ENCODE measurements at places on chromosomes 7 and 10.

DNA sequence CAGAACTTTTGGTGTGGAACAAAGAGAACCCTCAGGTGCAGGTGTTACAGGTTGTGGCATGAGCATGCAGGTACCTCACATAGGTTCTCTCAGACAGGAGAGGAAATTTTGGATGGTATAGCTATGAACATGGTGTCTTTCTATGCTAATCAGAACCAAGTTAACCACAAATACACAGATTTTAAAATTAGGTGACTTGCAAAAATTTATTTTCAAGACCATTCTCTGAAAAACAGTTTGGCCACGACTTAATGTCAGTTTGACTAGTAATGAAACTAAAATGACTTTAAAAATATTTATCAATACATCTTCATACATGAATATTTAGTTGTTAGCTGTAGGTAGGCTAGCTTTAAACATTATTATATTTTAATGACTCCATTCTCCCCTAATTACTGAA, 129.6 kb downstream of the SRI start:
- DNase-seq, result no peak

- DNase-seq, result peak; percentile 20
Observed at GRCh38 chr7:39838326-39838725, 111.7 kb upstream of the CDK13 start.

DNA sequence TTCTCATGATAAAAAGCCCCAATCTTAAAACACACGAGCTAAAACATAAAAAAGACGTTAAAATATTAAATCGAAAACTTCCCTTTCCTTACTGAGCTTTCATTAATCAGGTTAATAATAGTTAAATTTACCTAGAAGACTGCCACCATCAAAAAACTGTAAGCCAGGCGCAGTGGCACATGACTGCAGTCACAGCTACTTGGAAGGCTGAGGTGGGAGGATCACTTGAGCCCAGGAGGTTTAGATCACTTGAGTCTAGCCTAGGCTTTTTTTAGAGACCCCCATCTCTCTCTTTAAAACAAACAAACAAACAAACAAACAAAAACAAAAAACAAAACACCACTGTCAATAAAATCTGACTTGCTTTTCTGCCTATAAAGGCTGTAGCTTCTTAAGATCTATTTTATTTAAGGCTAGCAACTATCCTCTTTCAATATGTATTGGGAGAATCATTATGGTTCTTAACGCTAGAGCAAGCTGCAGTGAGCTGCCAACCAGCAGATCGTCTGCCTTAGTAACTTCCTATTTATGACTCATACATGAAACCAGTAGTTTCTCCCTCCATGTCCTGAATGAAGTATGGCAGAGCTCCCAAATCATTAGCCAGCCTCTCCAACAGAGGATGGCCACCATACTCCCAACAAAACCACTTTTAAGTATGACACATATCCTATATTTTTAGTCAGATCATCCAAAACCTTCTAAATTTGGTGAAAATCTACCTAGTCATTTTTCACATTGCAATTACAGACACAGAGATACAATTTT, 163.7 kb downstream of the SRPK2 start:
- DNase-seq, result no peak

DNA sequence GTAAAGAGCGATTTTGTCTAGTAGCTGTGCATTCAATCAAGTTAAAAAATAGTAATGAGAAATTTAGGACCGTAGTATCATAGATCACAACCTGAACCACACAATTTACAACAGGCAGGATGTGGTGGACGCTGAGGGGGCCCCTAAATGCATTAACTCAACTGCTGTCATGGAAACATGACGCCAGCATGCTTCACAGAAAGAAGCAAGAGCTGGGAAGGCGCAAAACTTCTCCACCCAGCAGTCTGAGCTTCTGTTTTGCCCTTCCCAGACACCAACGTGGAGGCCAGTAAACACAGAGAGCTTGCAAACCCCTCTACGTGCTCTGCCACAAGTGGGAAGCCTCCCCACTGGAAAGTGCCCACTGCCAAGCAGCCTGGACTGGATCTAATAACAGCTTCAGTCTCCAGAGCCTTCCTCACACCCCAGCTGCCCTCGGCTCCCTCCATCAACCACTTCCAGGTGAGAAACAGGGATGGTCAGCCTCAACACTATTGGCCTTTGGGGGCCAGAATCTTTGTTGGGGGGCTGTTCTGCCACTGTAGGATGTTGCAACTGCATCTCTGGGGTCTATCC, 151.8 kb downstream of the SFMBT2 start:
- DNase-seq, result peak; percentile 24

DNA sequence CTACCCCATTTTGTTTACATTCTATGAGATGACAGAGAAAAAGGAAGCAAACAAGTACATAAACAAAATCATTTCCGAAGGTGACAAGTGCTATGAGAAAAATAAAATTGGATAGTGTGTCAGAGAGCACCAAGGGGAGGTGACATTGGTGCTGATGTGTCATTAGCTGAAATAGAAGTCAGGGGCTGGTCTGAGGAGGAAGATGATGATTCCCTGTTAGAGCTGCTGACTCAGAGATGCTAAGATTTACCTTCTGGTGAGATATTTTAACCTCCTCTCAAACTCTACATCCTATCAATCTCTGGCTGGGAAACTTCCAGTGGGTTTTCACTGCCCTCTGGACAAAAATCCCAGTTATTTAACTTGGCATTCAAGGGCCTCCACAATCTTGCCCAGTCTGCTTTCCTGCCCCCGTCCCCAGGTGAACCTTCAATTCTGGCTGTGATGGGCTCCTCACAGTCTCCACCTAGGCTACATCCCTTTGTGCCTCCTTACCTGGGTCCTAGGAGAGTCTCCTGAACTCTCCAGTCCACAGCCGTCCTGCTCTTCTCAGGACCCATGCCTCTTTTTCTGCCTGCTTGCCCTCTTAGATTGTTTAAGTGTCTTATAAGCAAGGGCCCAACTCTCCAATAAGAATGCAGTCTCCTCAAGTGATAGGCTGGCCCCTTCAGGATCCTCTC, 26.6 kb downstream of the DUSP5 start:
- DNase-seq, result no peak

GRCh38 chr7:147535701-147536111, 1054.9 kb upstream of the C7orf33 start:
- no peak for DNase-seq

DNA sequence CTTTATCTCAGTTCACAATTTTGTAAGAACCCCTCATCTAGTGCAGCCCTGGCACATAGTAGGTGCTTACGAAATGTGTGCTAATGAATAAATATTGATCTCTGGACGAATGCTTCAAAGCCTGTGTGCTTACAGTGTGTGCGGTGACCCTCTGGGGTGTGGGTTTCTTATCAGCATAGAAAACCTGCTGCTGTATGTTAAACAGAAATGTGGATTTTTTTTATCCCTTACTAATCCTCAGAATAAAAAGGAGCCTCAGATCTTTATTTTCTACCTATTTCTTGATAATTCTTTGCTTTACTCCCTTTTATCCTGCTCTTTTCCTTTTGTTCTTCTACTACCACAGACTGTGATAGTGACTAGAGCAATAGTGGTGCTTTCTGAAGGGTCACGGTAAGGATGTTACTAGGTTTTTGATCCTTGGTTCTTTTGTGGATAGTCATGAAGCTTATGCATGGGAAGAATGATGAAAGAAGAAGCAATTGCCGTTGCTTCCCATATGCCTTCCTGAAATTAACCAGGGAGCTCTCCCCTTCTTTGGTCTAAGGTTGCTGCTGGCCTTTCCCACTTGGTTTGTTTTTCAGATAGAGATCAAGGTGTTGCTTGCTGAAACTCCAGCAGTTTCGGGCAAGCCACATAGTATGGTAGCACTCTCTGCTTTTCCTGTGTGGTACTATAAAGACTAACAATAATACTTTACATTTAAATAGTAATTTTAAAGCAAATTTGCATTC, 44.7 kb downstream of the SPAG6 start:
- no peak for DNase-seq

DNA sequence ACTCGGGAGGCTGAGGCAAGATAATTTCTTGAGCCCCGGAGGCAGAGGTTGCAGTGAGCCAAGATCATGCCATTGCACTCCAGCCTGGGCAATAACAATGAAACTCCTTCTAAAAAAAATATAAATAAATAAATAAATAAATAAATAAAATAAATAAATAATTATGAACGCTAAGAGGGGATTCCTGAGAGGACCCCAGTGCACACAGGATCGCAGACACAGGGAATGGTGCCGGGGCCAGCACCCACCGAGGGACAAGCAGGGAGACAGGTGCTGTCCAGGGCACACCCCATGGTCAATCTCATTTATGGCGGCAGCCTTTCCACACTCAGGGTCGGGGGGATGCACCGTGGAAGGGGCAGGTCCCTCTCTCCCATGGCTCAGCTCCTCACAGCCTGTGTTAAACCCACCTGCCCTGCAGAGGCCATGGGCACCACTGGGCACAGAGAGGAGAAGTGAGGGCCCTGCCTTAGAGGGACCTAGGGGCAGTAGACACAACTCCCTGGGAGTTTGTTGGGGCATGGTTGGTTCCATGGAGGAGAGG, 2.2 kb upstream of the RAMP3 start:
- no peak for DNase-seq

DNA sequence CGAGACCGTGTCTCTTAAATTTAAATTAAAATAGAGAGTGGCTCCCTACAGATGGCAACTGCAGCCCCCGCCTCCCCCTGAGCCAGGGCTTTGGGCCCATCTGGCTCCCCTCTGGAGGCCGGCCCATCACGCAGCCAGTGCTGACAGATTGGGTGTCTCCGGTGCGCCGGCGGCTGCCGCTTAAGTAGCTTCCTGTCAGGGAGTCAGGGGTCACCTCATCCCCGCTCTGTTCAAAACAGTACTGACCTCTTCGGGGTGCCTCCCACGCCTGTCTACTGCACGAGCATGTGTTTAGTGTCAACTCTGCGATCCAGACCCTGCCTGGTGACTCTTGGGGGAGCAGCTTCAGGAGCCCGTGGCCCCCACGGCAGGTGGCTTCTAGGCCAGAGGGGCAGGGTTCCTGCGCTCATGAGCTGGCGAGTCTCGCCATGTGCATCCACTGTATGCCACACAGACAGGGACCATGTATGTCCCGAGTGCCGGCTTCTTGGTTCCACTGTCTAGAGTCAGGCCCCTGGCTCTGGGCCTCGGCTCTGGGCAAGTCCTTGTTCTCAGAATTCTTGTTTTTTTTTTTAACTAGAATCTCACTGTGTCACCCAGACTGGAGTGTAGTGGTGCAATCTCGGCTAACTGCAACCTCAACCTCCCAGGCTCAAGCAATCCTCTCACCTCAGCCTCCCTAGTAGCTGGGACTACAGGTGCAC, 36.1 kb downstream of the KCTD7 start:
- DNase-seq, result peak; percentile 37

- DNase-seq, result peak; percentile 74
Observed at GRCh38 chr10:98047009-98047741, 16.8 kb upstream of the CRTAC1 start.

GRCh38 chr7:3109311-3109915, 65.7 kb upstream of the CARD11 start:
- DNase-seq, result no peak

DNA sequence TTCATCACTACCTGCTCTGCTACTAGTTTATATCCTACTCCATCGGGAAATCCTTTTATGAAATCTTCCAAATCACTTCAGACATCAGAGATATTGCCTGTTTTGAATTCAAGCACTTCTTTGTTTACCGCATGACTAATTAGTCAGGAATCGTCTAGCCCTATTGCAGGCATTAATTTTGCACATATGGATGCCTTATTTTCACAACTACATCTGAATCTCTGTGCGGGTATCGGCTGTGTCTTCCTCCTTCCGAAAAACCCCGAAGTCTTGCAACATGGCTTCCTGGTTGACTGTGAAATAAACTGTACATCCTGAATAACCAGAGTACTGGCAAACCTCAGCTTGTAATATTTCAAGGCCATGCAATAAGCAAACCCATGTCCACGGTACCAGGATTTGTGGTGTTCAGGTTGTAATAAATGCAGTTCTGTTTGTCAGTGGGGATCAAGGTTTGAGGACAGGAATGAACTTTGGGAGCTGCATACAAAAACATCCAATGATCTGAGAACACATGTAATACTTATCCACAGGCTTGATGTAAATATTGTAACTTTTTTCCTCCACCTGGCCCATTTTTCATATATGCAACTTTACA, 642.1 kb downstream of the PARD3 start:
- no peak for DNase-seq

DNA sequence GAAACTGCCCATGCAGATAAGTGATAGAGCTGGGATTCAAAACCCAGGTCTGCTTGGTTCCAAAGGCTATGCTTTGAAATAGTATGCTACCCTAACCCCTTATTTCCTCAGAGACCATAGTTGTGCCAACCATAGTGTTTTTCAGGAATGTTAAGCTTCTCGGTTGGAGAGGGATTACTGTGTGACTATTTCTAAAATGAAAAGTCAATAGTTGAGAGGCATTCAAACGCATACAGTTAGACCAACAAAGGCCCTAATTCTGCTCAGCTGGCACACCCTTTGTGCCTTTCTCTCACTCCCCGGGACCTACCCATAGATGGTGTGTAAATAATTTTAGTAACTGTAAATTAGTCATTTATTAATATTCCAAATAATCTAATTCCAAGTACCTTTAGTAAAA, 64.6 kb upstream of the RNF148 start:
- DNase-seq, result no peak

DNA sequence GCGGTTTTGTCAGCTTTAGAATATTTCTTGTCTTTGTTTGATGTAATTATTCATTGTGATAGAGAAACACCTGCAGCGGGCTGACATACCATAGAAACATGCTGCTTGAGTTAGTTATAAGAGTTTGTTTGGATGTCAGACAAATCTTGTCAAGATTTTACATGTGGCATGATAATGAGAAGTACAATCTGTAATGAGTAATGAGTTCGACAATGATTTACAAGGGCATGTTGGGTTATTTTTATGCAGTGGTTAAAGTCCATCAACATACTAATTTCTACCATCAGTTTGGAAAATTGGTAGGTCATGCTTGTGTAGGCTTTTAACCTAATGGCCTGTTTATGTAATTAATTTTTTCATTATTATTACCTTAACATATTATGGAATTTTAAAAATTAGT, 31.3 kb downstream of the FZD1 start:
- DNase-seq, result no peak

DNA sequence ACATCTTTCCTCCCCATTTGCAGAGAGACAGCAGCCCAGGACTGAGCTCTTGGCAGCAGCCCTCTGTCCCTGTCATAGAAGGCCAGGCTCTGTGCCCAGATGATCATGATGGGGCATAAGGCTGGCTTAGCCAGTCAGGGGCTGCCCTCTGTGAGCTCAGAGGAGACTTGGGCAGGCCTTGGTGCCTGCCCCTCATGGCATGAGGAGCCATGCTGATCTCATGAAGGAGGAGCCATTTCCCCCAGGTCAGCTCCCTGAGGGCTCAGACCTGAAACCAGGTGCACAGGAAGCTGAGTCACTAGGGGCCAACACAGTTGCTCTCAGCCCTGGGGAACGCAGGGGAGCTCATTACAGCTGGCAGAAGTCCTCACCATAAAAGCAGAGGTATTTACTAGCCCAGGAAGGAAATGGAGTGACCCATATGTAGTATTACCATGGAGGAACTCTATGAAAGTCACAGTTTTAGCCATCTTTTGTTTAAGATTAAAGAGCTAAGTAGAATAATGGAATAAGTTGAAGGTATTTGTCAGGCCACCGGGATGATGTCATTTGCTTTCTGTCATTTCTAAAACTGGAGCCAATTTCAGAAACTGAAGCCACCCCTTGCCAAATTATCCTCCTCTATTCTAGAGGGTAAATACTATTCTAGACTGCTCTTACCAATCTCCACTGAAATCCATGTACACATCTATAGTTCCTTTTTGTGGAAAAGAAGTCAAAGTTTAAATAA, 362.4 kb upstream of the ZNF32 start:
- peak; percentile 32 for DNase-seq

Measured in left cardiac atrium (tissue), 4 donors.